ENCODE measurements at places on chromosomes 1 and 21.

DNA sequence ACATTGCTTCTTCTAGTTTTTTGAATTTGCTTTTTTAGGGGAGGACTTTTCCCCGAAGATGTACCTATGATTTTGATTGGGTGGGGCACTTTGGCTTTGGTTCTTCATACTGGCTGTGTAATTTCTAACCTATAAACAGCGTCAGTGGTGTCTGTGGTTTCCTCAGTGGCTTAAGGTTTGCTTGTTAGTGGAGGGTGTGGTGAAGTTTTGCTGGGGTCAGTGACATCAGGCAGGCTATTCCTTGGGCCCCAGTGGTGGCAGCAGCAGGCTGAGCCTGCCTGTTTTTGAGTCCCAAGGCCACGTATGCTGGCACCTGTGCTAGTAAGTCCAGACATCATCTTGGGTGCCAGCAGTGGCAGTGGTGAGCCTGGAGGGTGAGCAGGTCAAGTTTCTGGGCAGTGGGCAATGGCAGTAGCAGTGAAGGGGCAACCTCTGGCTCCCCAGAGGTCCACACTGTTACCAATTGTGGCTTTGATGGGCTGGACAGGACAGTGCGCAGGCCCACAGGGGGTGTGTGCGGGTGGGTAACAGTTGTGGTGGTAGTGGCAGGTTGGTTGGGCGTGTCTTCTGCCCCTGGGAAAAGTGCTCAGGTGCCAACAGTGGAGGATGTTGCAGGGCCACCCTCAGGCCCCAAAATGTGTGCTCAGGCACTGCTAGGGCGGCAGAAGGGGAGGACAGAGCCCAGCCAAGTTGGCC lies 54.9 kb upstream of the B3GALT2 start:
- DNase-seq = no peak

- no peak for DNase-seq
Measured at GRCh38 chr1:2980849-2981248, 40.4 kb upstream of the ACTRT2 start.

GRCh38 chr21:33109574-33110339 lies 39.8 kb downstream of the OLIG1 start:
- DNase-seq = no peak

- peak; percentile 70 for DNase-seq
Measured at GRCh38 chr1:44609412-44609767, 64.9 kb downstream of the TMEM53 start.

DNA sequence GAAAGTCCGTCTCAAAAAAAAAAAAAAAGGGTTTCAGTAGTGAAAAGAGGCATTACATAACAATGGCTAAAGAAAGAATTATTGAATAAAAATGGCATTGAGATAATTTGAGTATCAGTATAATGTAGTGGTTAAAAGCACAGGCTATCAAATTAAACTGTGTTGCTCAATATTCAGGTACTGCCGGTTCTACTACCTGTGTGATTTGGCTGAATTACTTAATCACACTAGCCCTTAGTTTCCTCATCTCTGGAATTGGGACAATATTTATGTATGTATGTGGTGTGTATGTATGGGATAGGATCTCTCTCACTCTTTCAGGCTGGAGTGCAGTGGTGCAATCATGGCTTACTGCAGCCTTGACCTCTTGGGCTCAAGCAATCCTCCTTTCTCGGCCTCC lies 56.1 kb upstream of the TEKT2 start:
- no peak for DNase-seq

DNA sequence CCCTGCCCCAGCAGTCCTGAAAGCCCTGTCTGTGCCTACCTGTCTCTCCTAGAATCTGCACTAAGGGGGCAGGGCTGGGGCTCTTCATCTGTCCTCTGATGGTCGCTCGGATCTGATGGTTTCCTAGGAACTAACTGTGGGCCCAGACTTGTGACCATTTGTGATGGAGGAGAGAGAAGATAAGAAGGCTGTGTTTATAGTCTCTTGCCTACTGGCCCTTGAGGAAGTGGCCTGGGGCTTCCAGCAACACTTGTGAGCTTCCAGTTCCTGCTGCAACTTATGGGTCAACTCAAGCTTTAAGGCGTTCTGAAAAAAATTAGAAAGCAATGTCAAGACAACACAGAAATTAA lies 53.2 kb upstream of the SYNC start:
- no peak for DNase-seq

DNA sequence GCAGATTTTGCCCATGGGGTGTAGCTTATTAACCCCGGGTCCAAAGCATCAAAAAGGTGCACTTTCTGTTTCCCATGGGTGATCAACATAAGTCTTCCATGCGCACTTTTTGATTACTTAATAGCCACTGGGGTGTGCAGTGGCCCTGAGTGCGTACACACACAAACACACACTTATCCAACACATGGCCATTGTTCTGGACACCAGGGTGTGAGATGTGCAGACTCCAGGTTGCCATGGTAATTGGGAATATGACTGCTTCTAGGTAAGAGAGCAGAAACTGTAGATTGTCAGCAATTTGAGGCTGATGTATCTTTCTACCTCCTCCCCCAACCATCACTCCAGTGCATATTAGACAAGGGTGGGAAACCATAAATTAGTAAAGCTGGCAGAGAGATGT lies 68.8 kb downstream of the MAB21L3 start:
- no peak for DNase-seq

DNA sequence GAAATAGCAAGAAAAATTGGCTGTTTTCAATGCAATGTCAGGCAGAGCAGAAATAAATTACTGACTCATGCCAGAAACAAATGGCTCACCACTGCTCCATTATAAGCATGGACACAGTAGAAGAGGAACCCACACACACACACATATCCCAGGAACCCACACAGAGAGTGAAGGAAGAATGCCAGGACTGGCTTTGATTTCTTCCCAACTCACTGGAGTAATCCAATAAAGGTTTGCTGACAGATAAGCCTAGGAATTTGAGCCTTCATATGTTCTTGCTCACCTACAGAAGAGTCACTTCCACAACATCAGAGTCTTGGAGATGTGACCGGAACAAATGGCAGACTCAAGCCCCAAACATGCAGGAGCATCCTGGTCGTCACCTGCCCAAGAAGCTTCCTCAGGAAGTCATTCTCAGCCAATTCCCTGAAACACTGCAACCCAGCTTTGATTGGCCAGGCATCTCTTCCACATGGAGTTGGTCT lies 2.2 kb downstream of the SH3BP5L start:
- peak; percentile 92 for DNase-seq

DNA sequence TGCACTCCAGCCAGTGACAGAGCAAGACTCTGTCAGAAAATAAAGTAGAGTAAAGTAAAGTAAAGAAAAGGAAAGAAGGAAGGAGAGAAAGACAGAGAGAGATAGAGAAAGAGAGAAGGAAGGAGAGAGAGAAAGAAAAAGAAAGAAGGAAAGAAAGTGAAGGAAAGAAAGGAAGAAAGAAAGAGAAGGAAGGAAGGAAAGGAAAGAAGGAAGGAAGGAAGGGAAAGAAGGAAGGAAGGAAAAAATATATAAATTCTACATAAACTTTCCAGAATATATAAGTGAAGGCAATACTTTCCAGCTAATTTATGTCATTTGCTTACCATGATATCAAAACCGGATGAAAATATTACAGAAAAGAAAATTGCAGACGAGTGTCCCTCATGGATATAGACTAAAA lies 71.7 kb upstream of the GPR52 start:
- DNase-seq = no peak

DNA sequence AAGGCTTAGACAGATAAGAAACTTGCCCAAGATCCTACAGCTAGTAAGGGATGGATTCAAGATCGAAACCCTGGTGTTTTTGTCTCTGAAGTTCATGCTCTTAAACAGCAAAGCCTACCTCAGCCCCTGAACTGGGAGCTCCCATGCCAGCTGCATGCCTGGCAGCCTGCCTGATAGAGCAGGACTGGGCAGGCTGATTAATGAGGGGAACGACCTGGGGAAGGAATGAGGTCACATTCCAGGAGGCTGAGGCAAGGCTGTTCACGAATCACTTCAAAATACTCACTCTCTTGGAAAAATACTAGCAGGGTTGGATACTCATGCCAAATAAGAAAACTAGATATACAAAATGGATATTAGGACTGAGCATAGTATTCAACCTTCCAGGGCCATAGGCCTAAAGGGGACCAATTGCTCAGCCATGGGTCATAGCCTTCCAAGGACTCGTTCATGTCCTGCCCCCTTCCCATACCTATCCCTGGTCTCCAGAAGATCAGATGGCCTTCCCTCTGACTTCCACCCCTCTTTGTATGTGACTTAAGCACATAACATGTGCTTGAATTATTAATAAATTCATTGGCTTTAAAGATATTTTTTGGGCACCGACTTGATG lies 15.6 kb upstream of the TACSTD2 start:
- peak; percentile 87 for DNase-seq

DNA sequence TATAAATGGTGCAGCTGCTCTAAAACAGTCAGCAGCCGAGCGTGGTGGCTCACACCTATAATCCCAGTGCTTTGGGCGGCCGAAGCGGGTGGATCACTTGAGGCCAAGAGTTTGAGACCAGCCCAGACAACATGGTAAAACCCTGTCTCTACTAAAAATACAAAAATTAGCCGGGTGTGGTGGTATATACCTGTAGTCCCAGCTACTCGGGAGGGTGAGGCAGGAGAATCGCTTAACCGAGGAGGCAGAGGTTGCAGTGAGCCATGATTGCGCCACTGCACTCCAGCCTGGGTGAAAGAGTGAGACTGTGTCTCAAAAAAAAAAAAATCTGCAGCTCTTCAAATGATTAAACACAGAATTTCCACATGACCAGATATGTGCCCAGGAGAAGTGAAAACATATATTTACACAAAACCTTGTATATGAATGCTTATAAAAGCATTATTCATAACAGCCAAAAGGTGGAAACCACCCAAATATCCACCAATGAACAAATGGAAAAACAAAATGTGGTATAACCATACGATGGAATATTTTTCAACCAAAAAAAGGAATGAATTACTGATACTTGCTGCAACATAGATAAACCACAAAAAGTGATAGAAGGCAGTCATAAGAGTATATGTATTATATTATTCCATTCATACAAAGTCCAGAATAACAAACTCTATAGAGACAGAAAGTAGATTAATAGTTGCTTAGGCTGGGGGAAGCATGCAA lies 14.1 kb downstream of the EPS15 start:
- DNase-seq = no peak

DNA sequence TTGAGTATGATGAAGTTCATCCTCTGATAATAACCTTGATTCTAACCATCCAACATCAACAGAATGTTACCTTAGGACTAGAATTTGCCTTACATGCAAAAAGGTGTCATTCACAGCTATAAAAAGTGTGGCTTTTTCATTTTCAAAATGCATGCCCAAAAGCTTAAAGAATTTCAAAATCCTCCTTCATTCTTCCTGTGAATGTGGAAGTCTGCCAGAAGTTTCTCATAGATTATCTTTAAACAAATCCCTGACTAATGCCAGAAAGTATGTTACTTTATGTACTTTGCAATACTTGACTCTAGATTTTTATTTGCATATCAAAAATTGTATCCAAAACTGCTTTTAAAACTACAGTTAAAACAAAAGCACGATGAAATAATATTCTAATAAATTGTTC lies 270.6 kb upstream of the ZRANB2 start:
- DNase-seq = peak; percentile 90

GRCh38 chr1:235649368-235650163 lies at the start of gene GNG4:
TSS of gene GNG4 (minus strand) at chr1:235649784. CDS start at chr1:235583838, 65,946 bp downstream.
- peak; percentile 48 for DNase-seq

DNA sequence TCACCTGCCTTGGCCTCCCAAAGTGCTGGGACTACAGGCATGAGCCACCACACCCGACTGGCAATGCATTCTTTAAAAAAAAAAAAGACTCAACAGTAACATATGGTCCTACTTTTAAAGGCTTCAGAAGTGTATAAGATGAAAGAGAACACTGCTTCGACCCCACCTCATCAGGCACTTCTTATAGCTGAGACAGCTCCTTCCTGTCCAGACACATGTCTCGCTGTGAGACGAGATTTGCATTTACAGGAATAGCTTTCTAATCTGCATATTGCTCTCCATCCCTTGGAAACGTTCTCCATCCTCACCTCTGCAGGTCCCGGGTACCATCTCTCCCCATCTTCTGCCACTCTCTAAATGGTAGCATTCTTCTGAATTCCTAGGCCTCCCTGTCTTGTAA lies 6.7 kb downstream of the AZIN2 start:
- DNase-seq = no peak

DNA sequence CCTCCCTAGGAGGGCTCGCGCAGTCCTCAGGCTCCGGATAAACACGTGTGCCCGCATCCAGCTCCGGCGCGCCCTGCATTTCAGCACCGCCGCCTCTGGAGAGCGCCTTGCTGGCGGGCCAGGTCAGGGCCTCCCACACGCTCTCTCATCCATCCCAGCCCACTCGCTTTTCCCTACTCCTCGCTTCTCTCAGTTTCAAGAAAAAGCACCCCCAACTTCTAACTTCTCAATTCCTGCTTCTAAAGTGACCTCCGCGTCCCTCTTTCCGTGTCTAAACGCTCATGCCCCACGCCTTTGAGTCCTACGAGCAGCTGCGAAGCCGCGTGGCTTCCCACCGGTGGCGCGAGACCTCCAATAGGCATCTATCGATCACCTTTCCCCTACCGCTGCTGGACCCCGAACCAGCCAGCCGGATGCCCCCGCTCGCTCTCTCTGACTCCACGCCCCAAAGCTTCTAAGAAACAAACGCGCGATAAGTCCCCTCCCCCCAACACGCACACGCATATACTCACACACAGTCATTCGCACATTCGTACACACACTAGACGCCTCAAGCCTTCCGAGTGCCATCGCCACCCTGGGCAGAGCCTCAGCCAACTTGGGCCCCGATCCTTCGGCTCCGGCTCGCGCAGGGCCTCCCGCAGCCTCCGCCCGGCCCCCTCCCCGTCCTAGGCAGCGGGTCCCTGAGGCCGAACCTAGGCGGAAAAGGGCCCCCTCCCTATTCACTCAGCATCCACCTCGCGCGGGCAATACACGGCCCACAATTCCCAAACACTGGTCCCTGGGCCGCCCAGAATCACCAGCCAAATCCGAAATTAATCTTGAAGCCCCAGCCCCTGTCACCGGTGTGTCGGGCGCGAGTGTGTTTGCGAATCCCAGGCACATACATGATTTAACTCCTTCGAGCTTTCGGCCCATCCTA lies 1.1 kb downstream of the NMNAT2 start:
- peak; percentile 74 for DNase-seq

- DNase-seq = no peak
Measured at GRCh38 chr1:179910934-179911333, 28.8 kb downstream of the TOR1AIP1 start.

DNA sequence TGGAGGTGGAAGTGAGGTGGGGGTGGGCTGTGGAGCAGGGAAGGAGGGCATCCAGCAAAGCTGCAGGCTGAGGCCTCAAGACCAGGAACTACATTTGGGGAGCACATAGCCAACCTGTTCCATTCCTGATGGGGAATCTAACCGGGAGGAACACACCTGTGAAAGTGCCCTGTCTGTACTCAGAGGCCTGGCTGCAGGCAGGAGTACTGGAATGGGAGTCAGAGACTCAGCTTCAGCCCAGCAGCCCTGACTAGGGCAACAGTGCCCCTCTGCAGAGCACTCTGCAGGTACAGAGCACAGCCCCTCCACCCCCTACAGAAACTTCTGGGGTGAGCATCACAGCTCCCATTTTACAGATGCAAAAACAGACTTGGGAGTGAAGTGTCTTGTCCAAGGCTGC lies 126.4 kb downstream of the DMRTB1 start:
- DNase-seq = no peak

DNA sequence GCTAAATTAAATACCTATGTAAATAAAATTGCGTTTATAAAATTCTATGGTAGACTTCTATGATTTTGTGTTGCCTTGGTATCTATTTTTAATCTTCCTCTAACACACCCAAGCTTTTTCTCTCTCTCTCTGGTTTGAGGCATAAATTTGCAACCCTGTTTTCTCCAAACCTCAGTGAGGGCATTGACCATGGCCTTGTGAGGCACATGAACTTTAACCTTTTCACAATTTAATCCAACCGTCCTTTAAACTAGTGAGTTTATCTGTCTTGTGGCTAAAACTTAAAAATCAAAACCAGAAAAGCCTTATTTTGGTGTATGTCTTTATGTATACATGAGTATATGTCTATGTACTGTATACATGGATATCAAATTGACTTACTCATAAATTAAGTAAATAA lies 746.6 kb upstream of the B3GALT2 start:
- no peak for DNase-seq

Measured in GM23248 (cell line).